ENCODE measurements at places on chromosomes 4 and X.

DNA sequence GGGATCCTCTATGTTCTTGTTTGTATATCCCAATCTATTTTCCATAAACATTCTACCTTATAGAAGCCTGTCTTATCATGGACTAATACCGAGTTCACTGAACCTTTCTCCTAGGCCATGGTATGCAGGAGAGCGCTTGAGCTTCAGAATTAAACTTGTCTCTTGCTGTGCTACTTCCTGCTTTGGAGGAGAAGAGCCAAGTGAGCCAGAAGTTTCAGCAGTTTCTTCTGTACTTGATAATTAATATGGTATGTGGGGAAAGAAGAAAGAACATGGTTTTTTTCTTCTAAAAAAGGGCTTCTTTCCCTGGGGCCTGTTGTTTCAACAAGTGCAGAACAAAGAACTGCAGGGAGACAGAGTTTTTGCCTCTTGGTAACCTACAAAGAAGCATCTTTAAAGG, 172.8 kb downstream of the ATG4A start:
- no peak for DNase-seq

GRCh38 chr4:169627307-169627706, 6.9 kb downstream of the CLCN3 start:
- no peak for DNase-seq

- DNase-seq: no peak
Observed at GRCh38 chr4:70630162-70630561, 1.6 kb downstream of the ENAM start.

DNA sequence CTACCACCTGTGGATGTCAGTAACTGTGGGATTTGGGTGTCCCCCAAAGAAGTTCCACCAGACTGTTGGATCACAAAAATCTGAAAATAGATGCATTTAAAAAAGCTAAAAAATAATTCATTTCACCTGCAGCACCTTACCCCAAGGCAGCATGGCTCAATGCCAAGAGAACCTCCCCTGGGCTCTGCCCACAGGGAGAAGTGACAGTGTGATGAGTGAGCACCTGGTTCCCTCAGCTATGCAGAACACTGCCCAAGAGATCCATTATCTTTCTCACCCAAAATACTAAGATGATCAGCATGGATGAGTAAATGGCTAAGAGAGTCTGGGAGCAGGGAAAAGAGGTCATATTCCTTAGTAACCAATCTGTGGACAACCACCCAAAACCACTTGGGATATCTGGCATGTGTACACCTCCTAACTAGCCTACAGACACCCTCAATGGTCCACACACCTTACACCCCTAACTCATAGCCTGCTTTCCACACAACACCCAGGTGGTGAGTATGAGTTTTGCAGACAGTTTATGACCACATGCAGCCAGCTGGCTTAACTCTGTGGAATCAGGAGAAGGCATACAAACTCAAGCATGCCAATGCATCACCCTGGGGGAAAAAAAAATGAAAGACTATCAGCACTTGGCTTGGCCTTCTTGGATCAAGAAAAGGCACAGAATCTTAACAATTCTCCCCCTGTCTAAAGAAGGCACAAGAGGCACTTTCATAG, 416.5 kb upstream of the SMIM31 start:
- no peak for DNase-seq

DNA sequence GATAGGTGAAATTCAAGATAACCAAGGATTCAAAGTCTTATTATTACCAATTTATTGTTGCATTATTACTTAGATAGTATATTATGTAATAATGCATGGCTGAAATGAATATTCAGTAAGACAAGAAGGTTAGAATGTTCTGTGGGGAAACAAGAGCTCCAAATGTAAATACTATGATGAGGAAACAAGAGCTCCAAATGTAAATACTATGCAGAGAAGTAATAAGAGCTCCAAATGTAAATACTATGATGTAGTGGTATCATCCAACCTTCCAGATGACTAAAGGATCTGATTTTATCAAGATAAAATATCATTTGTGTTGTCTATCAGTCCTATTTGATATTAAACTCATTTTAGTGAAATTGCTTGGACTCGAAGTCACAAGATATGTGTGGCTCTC, 82.2 kb upstream of the PCDH18 start:
- DNase-seq: no peak

- no peak for DNase-seq
Observed at GRCh38 chr4:19514276-19515070, 737.2 kb upstream of the SLIT2 start.

- no peak for DNase-seq
Observed at GRCh38 chrX:44011506-44011905, 38.3 kb upstream of the NDP start.

DNA sequence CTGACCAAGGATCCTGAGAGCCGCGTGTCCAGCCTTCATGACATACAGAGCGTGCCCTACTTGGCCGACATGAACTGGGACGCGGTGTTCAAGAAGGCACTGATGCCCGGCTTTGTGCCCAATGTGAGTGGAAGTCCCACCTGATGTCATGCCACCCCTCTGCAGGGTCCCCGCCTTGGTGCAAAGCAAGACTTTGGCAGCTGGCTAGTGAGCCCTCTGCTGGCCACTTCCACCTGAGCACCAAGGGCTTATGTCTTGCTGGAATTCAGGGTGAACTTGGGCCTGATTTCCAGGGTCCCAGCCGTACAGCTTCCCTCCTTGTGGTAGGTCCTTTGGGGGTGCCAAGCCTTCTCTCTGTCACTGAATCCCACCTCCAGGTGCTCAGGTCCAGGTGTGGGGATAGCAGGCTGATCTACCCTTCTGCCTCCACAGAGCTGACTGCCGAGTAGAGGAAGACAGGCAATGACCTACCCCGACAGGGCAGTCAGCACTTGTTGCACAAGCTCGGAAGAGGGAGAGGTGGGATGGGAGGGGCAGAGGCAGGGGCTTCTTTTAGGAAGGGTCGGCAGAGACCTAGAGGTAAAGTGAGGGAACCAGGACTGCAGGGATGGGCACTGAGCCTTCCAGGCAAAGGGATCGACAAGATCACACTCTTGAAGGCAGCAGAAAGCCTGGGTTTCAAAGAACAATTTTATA, 248.1 kb downstream of the EVC2 start:
- no peak for DNase-seq

DNA sequence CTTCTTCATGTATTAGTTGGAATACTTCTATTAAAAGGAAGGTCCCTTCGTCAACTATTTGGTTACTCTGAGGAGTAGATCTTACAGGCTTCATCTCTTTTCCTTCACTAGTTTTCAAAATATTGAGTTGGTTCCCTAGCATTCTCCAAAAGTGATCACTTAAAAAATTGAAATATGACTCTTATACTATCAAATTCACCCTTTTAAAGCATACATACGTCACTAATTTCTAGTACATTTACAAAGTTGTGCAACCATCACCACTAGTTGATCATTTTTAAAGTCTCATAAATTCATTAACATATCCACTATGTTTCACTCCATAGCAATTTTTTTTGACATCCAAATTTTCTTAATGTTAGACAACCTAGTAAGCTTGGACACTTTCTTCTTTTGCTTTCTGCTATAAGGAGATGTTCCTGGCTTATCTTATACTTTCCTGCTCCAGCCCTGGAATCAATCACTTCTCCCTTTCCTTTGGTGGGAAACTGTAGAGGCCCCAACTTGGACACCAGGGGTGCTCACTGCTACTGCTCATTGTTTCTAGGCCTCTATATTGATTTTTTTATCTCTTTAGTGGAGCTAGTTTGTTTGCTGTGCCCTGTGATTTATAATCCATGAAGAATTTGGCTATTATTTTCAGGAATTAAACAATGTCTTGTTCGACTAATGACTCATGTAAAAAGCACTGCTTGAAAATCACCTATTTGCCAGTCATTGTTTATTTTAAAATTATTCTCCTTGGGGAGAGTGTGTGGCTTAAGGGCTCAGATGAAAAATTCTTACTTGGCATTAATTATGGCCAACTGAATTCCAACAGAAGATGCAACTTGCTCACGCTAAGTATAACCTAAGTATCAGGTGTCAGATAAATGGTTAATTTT, 4.0 kb upstream of the ZFX start:
- DNase-seq: no peak

GRCh38 chr4:953574-953915, 19.8 kb downstream of the DGKQ start:
- no peak for DNase-seq

DNA sequence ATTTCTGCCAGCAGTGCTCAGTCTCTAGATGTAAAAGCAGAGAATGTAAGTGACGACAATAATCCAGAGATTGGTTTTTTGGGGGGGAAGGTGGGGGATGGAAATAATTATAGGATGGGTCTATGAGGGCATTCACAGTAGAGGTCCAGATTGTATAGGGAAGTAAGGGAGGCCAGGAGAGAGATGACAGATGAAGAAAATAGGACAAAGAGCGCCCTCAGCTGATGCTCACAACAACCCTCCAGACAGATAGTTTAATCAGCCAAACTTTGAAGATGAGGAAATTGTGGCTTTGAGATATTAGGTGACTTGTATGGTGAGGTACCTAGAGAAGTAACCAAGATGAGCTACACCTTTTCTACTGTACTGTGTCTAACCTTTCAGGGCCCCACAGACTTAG, 137.9 kb downstream of the MAGEB17 start:
- no peak for DNase-seq

- DNase-seq: no peak
Observed at GRCh38 chrX:120334603-120335002, 23.3 kb upstream of the TMEM255A start.

DNA sequence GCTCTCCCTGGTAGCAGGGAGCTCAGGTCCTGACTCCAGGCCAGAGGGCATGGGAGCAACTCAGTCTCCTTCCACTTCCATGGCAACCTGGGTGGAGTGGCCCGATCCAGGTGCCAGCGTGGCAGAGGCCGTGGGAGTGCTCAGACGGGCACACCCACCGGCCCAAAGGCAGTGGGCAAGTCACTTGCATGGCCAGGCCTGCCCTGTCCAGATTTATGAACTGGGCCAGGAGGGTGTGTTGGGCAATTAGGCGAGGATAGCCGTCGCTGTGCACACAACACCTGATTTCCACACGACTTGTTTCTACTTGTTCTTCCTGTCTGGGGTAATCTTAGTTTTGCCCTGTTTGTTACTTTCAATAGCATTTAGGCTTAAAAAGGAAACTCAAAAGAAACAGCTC, 55.5 kb upstream of the NYX start:
- no peak for DNase-seq

- no peak for DNase-seq
Observed at GRCh38 chr4:58456727-58457384, 1346.7 kb upstream of the IGFBP7 start.

DNA sequence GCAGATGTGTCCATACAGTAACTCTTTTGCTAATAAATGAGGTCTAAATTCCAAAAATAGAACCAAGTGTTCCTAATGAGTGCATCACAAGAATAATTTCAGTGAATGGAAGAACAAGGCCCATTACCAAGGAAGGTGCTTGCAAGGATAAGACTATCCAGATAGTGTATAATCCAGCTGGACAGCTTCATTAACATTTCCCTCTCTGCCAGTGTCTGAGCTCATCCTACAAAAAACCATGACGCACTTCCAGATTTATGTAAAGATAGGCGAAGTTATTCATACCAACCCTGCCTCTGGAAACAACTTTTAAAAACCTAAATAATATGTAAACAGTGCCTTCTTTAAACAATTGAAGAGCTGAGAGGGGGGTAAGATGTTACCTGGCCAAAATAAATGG, 177.9 kb upstream of the STK26 start:
- DNase-seq: no peak

DNA sequence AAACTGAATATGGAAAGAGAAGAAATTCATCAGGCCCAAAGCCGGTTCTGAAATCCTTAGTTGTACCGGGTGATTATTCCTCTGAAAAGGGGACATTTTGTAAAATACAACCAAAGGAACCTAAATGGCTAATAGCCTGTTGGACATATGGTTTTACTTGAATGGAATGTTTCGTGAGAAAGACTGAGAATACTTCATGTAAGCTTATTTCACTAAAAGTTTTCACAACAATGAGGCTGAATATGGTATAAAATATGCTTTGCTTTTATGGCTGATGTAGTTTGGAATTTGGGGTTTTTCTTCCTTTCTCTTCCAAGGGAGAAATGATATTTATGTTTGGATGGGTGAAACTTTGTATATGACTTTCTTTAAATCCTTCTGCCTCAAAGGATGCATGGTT, 2.7 kb downstream of the GRIA3 start:
- DNase-seq: no peak

- DNase-seq: no peak
Observed at GRCh38 chr4:187929024-187929423, 66.5 kb upstream of the ZFP42 start.

DNA sequence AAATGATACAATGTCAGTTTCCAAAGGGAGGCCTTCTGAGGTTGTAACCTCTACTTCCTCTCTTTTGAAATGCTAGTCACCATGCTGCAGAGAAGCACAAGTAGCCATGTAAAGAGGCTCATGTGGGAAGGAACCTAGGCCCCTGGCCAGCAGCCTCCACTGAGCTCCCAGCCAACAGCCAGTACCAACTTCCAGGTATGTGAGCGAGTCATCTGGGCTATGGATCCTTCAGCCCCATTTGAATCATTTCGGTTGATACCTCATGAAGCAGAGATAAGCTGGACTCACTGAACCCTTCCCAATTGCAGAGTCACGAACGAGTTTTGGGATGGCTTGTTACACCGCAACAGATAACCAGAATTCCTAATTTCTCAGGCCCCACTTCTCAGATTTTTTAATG, 187.0 kb upstream of the LDB2 start:
- DNase-seq: no peak

- peak; percentile 30 for DNase-seq
Observed at GRCh38 chr4:184420881-184421416, 53.4 kb downstream of the IRF2 start.

- no peak for DNase-seq
Observed at GRCh38 chr4:27088491-27088890, 227.8 kb downstream of the STIM2 start.

DNA sequence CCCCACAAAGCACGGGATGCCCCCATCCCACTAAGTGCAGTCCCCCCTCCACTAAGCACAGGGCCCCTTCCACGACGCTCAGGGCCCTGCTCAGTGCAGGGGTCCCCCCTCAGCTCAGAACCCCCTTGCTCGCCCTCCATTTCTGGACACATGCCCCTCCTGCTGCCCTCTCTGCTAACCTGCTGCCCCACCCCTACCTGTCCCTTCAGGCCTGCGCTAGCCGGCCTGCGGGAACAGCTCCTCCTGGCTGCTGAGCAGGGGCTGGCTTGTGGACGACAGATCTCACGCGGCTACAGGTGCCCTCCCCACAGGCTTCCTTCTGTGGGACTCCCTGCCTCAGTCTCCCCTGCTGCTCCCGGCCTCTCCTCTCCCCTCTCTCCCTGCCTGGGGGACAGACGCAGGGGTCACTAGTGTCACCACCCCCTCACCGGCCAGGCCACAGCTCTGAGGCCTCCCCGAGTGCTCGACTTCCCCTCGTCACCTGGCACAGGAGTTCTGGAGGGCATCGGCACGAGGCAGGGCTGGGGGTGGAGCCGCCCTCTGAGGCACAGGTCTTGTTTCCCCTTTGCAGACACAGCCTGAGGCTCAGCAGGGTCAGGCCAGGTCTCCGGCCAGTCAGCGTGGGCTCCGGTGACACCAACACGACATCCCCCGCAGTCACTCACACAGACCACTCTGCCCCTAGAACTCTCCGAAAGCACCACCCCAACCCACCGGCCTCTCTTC, 21.6 kb downstream of the GAK start:
- no peak for DNase-seq

Data from CD4-positive, alpha-beta T cell treated with Interleukin-15 for 4 hours (primary cell).